ENCODE measurements at places on chromosomes 2 and 18.

DNA sequence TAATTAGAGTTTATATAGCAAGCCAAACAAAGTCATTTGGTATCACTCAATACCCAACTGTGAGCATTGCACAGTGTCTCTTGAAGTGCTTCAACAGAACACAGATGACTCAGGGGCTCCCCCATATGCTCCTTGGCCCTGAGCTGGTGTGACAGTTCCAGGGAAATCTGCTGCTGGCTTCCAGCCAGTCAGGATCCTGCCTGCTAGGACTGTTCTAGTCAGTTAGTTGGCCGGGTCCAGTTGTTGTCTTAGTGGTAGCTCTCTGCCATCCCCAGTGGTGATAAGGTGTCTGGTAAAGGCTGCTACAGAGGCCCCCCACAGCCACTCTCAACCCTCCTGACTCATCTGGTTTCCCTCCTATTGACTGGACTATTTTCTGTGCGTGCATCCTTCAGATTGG is 100.3 kb downstream of the IRS1 start:
- DNase-seq = peak; percentile 51

- DNase-seq = no peak
These were observed 257.5 kb upstream of the REG3G start for GRCh38 chr2:78768016-78768415.

GRCh38 chr2:174667250-174667860 is 69.8 kb upstream of the WIPF1 start:
- no peak for DNase-seq

- peak; percentile 80 for DNase-seq
These were observed 52.3 kb downstream of the RAB10 start for GRCh38 chr2:26086155-26086637.

DNA sequence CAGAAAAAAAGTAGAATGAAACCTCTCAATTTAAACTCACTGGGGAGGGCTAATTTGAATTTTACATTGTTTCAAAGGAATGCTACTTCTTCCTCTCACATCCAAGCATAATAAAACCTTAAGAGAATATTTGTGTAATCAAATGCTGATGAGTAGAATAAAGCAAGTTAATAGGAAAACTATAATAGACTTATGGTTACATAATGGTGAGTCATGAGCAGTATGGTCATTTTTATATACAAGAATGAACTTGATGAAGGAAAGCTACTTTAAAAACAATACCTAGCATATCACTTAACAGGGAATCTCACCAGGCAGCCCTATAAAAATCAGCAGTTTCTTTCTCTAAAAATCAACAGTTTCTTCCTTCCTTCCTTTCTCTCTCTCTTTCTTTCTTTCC is 80.3 kb downstream of the VSNL1 start:
- peak; percentile 11 for DNase-seq

DNA sequence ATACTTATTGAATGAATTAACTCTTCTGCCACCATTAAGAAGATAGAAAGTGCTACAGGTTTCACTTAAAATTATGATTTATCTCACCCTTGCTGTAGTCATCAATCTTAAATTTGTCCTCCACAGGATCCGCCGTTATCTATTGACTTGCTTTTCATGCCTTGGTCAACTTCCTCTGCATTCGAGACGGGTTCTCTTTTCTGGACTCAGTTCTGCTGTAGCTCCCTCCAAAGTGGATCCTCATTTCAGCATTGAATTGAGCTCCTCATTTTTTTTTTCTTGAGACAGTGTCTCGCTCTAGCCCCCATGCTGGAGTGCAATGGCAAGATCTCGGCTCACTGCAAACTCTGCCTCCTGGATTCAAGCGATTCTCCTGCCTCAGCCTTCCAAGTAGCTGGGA is 27.6 kb downstream of the INPP5D start:
- DNase-seq = no peak

GRCh38 chr18:46567196-46567595 is 89.8 kb downstream of the LOXHD1 start:
- no peak for DNase-seq

- DNase-seq = no peak
These were observed 55.0 kb downstream of the CHST9 start for GRCh38 chr18:27130065-27130630.

GRCh38 chr2:38658613-38659012 is 7.3 kb upstream of the GALM start:
- DNase-seq = no peak

DNA sequence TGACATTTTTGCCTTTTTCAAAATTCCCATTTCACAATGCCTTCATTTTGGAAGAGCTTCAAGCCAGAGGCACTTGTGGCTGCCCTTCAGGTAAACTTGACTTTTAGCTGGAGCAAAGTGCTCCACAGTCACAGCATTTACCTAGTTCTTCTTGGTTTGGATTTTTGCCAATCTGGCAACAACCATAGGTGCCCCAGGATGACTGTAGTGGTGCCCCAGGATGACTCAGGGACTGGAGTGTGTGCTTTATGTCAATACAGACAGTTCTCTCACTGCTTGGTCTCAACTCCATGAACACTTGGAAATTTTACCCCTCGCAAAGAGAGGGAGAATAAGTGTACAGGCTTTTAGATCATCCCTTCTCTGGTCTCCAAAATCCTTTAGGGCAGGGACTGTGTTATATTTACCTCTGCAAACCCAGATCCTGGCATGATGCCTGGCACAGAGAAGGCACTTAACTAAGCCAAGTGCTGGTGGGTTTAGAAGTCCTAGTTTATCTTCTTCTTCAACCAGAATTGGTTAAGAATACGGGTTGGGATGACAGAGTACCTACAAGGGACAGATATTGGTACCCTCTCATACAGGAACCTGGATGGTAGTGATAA is 15.3 kb upstream of the PTPN4 start:
- no peak for DNase-seq

GRCh38 chr2:222391743-222392285 is 32.5 kb upstream of the SGPP2 start:
- no peak for DNase-seq

DNA sequence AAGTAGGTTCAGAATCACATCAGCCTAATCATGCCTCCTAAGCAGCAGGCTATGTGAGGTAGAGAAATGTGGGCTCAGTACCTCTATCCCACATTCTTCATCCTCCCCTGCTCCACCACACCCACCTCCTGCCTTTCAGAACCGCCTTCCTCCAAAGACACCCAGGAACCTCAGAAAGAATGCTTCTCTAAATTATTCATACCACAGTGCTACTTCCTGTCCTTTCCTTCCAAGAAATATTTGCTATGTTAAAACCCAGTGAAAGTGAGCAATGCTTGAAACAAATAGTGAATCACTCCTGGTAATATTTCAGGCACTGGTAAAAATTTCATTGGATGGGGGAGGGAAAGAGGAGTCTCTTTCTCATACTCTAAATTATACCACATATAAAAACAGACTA is 24.0 kb upstream of the CREB1 start:
- DNase-seq = peak; percentile 90

GRCh38 chr2:43040084-43040854 is 186.1 kb downstream of the ZFP36L2 start:
- DNase-seq = peak; percentile 18

DNA sequence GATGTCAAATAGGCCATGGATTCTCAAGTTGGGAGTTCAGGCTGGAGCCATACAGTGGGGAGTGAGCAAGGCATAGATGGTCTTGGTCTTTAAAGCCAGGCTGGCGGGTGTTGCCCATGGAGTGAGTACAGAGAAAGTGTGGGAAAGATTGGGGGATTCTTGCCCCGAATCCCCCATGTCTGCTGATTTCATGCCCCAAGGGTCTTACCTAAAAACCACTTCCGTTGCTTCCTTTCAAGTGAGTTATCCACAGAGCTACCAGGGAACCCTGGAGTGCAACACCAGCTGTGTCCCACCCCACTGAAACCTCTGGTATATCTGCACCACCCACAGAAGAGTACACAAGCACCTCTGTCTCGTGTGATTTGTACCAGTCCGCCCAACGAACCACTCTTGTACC is 31.4 kb downstream of the FHOD3 start:
- no peak for DNase-seq

DNA sequence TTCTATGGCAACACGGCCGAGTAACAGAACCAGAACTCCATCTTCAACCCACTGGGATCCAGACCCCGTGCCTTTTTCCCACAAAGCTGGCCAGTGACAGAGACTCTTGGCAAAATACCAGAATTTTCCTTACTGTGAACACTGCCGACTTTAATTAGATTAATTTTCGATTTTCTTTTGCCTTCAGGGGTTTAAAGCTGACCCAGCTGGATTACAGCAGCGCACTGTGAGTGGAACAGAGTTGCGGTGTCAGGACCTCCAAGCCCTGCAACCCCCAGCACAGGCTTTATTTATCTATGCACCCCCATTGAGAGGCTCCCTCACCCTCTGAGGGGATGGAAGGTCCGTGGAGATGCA is 36.4 kb downstream of the CTIF start:
- no peak for DNase-seq

GRCh38 chr18:48328473-48329210 is 80.5 kb downstream of the ZBTB7C start:
- DNase-seq = peak; percentile 79

- no peak for DNase-seq
These were observed 666.1 kb downstream of the BCL11A start for GRCh38 chr2:59887366-59887765.

DNA sequence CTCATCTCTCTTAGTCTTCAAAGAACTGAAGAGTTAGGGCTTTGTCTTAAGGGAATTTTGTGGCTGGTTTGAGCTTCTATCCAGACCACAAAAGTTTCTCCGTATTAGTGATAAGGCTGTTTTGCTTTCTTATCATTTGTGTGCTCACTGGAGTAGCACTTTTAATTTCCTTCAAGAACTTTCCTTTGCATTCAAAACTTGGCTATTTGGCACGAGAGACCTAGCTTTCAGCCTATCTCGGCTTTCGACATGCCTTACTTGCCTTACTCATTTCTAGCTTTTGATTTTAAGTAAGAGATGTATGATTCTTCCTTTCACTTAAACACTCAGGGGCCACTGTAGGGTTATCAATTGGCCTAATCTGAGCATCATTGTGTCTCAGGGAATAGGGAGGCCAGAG is 29.9 kb downstream of the HDHD2 start:
- DNase-seq = no peak

DNA sequence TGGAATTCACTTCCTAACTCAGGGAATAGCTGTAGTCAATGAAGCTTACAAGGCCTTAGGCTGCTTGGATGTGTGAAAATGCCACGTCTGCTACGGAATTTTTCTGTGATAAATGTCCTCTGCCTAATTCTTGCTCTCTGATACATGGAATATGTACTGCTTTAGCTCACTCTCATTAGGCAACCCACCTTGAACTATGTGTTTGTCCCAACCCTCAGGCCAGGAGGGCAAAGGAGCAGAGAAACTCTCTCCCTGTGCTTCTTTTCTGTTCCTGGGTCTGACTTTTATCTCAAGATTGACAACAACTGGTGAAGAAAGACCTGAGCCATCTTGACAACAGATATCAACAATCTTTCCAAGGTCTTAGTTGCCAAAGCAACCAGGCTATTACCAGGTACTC is 143.9 kb downstream of the GCA start:
- DNase-seq = no peak

DNA sequence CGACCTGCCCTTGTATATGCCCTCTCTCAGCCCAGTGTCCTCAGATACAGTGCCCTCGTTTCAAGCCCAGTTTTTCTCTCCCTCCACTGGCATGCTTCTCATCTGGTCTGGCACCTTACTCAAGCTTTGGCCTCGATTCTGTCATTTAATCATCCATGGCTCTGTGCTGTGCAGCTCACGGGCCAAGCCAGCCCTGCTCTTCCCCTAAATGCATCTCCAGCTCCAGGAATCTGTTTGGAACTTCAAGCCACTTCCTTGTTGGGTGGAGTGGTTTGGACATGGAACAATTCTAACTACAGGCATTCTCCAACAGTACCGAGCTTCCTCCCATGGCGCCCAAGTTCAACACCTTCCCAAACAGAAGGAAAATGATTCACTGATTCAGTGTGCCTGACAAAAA is 76.7 kb upstream of the ZNF397 start:
- no peak for DNase-seq

DNA sequence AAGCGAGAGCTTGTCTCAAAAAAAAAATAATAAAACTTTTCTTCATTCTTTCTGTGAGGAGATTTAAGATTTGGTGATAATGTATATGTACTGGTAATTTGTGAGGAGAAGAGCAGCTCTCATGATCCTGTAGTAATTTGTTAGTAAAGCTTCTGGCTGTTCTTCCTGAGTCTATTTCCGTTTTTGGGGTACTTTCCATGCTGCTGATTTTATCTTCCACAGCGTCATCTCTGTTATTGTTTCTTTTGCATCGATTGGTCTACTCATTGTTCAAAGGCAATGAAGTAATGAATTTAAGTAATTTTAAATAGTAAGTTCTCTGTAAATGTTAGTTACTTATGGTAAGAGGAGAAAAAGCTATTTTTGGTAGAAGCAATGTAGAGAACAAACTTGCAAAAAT is 12.0 kb downstream of the NDUFAF7 start:
- DNase-seq = no peak

GRCh38 chr2:113157118-113157896 is 16.5 kb upstream of the PSD4 start:
- DNase-seq = peak; percentile 30

- no peak for DNase-seq
These were observed 52.8 kb upstream of the CABYR start for GRCh38 chr18:24086082-24086481.

GRCh38 chr2:1645761-1646476 is 98.4 kb downstream of the PXDN start:
- DNase-seq = no peak

GRCh38 chr2:222105046-222105445 is 193.8 kb downstream of the PAX3 start:
- DNase-seq = peak; percentile 18

DNA sequence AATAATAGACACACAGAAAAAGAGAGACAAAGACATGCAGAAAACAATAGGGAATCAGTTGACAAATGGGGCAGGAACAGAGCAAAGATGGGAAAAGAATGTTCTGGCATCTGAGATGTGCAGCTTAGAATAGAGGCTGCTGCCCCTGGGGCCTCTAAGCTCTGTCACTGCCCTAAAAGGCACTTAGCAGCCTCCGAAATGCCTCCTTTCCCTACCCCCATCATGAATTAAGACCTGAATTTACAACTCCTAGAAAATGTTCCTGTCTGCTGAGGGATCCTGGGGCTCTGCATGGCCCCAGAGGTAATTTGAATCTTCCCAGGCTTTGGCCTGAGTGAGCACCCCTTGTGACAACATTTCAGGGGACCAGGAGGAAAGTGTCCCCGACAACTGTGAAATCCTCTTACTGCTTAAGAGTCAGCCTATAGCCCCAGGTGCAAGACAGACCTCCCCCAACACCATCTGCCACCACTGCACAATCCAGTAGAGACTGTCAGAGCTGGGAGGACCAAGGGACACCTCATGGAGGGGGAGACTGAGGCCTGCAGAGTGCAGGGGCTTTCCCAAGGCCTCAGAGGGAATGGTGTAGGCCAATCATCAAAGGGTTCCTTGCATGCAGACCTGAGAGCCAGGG is 24.8 kb downstream of the MRPL35 start:
- DNase-seq = no peak

- DNase-seq = no peak
These were observed 264.7 kb upstream of the ID2 start for GRCh38 chr2:8416849-8417832.

DNA sequence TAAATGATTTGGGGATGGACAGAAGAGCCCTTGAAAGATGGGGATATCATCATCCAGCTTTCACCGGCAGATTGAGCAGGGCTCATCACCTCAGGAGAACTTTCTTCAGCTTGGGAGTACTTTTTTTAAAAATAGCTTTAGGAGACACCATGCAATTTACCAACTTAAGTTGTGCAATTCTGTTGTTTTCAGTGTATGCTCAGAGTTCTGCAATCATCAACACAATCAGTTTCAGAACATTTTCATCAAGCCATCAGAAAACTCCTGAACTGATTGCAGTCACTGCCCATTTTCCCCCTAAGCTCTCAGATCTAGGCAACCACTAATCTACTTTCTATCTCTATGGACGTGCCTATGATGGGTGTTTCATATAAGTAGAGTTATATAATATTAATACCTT is 117.7 kb downstream of the CRIM1 start:
- DNase-seq = no peak
